ENCODE measurements at places on chromosomes 13 and 19.

DNA sequence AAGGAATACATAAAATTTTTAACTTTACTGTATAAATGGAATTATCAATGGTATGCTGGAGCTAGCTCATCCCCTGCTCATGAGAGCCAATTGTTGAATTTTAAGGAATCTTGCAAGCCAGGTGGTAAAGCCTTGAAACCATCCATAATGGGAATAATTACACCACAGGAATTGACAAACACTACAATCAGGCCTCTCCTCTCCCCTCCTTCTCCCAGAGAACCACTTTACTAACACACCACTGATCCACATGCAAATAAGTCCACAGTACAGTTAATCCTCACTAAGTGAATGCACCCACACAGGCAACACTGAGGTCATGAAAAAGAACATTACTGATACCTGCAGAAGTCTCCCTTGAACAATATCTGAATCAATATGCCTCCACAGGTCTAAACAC, 140.5 kb downstream of the KLF12 start:
- DNase-seq = no peak

DNA sequence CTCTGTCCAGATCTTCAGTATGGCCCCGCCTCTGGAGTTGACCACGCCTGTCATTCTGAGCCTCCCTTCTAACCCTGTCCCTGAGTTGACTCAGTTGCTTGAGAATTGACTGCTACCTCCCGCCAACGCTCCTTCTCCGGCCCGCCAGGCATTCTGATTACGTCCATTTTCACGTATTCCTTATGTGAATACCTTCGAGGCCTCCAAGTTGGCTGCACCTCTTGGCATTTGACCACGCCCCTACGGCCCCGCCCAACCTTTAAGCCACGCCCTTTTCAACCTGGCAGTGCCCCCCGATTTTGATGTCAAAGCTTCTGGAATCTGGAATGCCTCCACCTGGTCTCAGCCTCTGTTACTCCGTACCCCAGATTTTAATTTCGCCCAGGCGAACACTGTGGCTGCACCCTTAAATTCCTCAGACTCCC, 1.7 kb upstream of the EML2 start:
- no peak for DNase-seq

GRCh38 chr19:14059093-14059480, 2.8 kb downstream of the PALM3 start:
- DNase-seq = no peak

DNA sequence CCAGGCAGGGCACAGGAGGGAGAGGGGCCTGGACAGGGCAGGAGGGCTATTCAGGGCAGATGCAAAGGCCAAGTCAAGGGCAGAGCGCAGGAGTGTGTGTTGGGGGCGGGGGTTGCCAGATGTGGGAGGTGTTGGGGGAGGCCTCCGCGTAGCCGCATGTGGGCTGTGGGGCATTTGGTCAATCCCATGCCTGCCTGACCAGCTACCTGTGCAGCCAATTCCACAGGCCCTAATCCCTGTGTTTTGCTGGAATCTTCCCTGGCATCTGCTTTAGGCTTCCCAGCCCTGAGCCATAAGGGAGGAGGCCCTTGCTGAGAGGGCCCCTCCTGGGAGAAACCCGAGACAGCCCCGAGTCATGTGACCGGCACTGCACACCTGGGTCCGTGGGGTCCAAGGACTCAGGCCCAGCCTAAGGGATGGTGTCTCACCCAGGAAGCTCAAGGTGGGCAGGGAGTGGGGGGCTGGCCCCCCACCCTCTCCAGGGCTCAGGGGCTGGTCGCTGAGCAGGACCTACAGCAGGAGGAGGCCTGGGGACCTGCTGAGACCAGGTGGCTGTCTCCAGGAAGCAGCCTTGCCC, 20.3 kb downstream of the RFX1 start:
- no peak for DNase-seq

DNA sequence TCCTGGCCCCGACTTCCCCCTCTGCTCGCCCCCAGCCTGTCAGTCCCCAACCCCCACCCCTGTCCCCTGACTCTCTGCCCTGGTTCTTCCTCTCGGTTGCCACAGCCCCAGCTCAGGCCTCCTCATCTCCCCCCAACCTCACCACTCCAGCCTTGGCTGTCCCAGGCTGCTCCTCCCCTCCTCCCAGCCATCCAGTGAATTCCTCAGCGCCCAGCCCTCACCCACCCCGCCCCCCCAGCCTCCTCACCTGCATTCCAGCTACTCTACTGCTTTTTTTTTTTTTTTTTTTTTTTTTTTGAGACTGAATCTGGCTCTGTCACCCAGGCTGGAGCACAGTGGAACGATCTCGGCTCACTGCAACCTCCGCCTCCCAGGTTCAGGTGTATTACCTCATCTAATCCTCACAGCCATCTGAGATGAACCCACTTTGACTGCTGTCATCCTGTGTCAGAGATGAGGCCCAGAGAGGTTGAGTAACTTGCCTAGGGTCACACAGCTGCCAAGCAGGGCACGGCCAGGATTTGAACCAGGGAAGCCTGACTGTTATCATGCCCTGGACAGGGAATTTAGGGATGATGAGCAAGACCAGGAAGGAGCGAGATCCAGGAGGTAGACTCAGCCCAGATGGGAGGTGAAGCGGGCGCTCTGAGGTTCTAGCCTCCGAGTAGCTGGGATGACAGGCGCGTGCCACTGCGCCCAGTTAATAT, 2.6 kb downstream of the SULT2B1 start:
- no peak for DNase-seq
